ENCODE measurements at places on chromosomes 6 and 20.

DNA sequence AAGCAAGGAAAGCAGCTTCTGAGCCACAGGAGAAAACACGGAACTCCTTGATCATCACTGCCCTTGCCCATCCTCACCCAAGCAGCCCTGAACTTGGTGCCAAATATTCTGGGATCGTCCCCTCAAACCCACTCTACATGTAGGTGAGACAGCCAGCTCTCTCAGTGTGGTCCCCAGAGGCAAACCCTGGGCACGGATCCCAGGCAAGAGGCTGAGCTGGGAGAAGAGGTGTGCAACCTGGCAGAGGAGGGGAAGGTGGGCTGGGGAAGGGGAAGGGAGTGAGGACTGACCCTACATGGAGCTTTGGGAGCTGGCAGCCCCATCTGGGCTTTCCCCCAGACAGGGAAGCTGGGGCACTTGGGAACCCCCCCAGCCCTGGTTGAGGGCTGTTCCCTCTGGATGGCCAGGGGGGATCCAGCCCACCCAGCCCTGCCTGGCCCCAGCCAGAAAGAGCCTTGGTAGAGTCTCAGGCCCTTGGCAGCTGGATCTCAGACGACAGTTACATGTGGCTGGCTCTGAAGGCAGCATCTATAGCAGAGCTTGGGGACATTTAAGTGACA lies 186.2 kb upstream of the CST7 start:
- DNase-seq, result no peak

DNA sequence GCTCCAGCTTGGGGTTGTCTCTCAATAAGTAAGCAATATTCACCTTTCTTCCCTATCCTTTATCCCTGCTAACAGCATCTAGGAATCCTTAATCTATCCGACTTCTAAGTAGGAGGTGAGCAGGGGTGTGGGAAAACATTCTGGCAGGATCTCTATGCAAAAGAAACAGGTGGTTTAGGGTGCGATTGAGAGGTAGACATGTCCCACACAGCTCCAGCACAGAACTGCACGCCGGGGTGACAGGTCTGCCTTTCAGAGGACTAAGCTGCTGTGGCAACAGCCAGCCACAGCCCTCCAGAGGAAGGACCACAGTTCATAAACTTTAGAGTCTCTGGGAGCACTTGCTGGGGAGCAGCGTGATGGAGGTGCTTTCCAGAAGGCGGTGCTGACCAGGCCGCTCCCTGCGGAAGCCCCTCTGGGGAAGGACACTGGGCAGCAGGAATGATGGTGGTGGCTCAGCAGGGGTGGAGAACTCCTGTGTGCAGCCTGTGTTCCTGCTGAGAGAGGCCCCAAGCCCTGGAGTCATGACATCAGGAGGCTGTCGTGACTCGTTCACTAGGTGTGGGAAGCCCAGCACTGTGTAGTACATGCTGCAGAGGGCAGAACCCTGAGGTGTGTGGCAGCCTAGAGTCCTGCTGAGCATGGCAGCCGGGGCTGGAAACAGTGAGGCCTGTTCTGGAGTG lies 509.6 kb downstream of the PRKN start:
- no peak for DNase-seq

DNA sequence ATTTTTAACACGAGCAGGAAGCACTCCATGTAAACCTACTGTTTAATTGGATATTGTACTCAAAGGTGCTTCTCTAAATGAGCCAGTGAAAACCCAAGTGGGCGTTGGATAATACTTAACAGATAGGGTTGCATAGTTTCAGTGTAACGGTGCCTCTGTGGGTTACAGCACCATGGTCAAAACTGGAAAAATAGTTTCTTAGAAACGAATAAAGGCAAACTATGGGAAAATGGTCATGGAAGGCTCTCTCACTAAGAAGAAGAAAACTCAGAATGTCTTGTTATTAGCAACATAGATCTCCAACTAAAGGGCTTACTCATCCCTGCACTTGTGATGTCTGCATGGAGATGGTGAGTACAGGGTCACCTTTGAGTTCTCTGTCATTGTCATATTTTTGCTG lies 59.1 kb upstream of the NEDD9 start:
- DNase-seq, result no peak

GRCh38 chr6:37868447-37868825 lies 48.9 kb downstream of the ZFAND3 start:
- no peak for DNase-seq

GRCh38 chr20:59071216-59071615 lies 28.6 kb upstream of the PRELID3B start:
- DNase-seq, result no peak

GRCh38 chr6:151452750-151453427 lies 963 bp upstream of the RMND1 start:
- DNase-seq, result no peak

GRCh38 chr20:36350439-36350838 lies 44.3 kb downstream of the DLGAP4 start:
- no peak for DNase-seq

DNA sequence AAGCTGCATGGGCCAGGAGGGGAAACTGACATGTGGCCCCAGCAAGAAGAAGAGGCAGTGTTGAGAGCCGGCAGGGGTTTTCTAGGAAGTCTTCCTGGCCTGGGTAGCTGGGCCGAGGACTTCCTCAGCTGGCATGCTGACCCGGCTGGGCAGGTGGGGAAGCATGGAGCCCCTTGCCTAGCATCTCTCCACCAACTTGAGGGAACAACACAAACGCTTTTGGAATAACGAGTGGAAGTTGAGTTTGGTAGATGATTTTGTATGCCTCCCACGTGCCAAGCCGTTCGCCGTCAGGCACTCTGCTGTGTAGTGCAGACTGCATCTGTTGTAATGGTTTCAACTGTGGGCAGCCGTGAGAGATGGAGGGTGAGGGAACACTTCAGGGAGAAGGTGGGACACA lies 7.3 kb downstream of the TMEM181 start:
- no peak for DNase-seq

Data from SHP77 treated with DMSO at 0.1 percent for 48 hours (cell line).